Panc1 (cell line): ENCODE measurements at places on chromosomes 13 and 19. TPM values are rescaled to one million over a fixed set of nuclear protein-coding genes. Genes with fewer than 3 reads are reported as not detected.

- DNase-seq: no peak
Measured at GRCh38 chr13:109087916-109088623, 458.7 kb downstream of the MYO16 start.

GRCh38 chr19:12425888-12426274, 14.9 kb downstream of the ZNF443 start:
- no peak for DNase-seq

- no peak for DNase-seq
Measured at GRCh38 chr19:38769635-38770211, 3.6 kb downstream of the LGALS7 start.

DNA sequence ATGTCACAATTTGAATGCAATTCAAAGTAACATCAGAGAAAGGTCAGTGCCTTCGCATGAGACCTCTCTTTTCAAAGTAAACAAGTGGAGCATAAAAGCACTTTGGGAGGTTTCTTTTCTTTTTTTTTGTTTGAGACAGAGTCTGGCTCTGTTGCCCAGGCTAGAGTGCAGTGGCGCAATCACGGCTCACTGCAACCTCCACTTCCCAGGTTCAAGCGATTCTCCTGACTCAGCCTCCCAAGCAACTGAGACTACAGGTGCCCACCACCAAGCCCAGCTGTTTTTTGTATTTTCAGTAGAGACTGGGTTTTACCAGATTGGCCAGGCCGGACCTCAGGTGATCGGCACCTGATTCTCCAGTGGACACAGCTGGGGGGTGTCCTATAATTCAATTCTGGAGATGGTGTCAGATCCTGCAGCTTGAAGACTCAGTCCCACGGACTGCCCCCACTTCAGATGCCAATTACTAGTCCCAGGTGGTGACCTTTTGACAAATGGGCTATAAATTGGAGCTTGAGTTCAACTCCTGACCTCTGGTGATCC, 57.6 kb downstream of the RGCC start:
- no peak for DNase-seq

DNA sequence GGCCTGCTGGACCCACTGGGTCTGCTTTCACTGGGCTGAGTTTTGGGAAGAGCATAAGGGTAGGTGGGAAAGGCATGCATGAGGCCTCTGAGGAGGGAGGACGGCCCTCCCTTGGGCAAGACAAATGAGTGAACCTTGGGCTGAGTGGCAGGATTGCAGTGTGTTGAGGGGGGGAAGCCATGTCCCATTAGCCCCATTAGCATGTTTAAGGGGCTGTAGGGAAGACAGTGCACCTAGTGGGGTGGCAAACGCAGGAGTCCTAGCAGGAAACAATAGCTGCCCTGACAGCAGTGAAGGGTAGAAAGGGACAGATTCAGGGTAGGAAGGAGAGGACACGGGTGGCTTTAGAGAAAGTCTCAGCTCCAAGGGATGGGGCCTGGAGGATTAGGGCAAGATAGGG, 3.1 kb upstream of the ZBTB45 start:
- DNase-seq: no peak

DNA sequence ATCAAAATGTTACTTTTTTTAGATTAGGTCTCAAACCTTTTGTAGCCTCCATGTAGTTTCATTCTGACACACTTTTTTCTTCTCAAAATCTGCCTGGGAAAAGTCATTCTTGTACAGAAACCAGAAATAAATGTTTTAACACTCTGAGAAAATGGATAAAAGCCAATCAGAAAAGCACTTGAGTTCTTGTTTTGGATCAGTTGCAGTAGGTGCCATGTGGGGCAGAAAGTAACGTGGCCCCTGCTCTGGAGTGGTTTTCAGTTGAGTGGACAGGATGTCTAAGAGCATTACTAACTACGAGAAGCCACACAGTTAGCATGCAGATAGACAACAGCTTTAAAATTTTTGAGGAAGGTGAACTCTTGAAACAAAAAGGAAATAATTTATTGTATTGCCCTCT, 19.1 kb downstream of the GPR183 start:
- no peak for DNase-seq

GRCh38 chr19:46954502-46954992, 65.1 kb upstream of the NPAS1 start:
- DNase-seq: no peak

- no peak for DNase-seq
Measured at GRCh38 chr19:43779820-43780219, 953 bp downstream of the KCNN4 start.

DNA sequence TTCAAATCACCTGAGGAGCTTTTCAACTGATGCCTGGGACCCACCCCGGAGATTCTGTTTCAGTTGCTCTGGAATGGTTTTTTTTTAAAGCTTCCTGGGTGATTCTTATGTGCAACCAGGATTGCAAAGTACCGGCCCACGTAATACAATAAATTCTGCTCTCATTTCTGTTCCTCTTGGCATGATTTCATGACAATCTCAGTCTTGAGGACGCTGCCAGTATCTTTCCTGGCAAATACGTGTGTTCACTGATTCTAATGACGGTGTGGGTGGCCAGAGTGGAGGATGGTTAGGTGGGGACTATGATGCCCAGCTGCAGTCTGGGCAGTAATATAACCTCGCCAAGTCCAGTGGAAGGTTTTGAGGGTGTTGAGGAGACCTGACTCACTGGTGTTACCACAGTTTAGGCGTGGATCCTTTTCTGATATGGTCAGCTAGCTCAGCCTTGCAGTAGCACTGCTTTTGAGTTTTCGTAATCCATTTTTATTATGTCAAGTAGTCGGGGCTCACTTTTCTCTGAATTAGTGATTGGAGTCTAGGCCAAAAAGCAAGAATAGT, 49.4 kb downstream of the FAM124A start:
- DNase-seq: no peak

DNA sequence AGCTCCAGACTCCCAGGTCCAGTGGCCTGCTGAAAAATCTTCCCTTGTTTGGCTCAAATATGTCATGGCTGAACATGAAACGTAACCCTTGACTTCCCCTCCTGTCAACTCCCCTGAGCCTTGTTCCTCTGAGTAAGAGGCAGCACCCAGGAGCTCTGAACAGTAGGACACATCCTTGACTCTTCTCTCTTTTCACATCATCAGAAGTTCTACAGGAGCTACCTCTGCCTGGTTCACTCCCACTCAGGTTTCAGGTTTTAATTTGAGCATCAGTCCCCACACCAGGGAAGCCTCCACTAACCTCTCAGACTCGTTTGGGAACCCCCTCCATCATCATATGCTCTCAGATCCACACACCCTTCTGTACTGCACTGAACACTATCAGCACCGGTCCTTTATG, 30.3 kb downstream of the ZNF823 start:
- no peak for DNase-seq

GRCh38 chr19:27748551-27749152, 1464.3 kb downstream of the UQCRFS1 start:
- DNase-seq: no peak

DNA sequence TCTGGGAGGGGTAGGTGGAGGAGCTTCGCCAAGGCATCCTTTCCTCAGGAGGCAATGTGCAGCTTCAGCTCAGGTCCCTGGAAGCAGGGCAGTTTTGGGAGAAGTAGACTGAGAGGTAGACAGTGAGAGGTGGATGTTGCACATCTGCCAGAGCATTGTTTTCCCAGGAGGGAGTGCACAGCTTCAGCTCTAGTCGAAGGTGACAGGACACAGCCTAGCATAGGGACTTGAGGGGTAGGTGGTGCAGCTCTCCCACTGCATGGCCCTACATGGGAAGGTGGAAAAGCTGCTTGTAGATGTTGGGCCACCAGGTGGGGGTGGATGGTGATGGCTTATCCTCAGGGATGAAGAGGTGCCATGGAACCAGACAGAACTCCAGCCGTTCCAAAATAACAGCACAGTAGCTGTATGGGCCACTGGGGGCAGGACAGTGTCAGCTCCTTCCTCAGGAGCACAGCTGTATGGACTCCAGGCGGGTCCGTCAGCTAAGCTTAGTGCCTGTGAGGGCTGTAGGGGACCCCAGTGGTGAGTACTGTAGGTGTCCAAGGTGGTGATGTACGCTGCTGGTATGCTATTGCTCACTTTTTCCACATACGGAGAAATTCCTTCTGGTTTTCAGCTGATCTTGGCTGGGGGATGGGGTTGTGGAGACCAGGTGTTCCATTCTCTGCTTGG, 17.4 kb upstream of the ZNF543 start:
- no peak for DNase-seq

DNA sequence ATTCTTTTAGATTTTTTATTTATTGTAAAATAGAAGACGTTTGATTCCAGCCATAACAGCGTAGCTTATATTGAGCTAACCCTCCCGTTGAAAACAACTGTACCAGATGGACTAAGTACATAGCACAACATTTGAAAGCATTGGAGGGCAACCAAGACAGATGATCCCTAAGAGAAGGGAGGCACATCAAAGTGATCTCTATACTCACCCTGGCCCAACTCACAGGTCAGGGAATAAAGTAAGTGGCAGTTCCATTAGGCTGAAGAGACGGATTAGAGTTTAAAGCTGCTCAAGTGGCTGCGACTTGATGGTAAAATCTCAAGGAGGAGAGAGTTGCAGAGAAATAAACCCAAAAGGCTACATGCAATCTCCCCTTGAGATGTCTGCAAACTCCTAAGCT, 65.1 kb upstream of the ITM2B start:
- DNase-seq: no peak

DNA sequence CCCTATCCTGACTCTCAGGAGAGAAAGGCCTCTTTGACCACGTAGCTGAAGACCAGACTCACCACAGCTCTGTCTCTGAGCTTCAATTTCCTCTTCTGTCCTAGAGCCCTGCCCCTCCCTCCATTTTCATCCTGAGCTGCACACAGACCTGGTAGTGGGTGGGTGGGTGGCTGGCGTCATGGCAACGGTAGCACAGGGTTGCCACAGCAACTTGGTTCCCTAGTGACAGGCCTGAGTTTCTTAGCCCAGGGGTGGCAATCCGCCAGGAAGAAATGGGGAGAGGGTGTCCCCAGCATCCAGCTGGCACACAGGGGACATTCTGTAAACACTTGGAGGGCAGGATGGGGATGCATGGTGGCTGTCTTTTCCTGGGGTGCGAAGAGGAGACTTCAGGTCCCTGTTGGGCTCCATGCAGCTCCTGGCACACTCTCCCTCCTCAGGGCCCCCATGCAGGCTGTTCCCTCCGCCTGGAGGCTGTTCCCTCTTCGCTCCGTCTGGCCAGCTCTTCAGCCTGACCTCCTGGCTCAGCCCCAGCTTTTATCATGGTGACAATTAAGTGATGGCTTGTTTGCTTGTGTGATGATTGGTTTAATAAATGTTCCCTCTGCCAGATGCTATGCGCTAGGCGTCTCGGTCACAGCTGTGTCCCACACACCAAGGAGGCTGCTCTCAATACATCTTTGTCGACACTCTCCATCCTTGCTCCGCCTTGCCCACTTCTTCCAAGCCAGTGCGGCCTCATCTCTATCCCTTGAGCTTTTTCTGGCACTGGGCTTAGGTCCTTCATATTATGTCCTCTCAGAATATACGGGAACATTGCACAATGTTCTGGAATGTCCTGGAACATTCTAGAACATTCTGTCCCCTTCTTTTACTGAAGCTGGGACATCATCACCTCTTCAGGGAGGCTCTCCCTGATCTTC, 7.4 kb upstream of the KLHL26 start:
- no peak for DNase-seq

DNA sequence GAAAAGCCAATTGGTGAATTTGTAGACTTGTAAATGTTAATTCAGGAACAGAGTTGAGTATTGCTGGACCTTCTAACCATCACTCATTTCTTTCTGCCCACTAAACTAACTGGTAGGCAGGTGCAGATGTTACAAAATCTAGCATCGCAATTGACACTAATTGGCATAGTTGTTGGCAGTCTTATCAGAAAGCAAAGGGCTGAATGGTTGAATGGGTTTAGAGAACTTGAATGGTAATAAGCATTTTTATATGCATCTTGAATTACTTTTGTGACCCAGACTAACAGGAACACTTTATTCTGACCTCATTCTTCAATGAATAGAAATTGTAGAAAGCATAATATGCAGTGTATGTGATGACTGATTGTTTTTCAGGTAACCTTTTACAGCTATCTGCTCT, 189.1 kb downstream of the GGACT start:
- no peak for DNase-seq

- no peak for DNase-seq
Measured at GRCh38 chr13:98289339-98289945, 112.4 kb upstream of the RNF113B start.

DNA sequence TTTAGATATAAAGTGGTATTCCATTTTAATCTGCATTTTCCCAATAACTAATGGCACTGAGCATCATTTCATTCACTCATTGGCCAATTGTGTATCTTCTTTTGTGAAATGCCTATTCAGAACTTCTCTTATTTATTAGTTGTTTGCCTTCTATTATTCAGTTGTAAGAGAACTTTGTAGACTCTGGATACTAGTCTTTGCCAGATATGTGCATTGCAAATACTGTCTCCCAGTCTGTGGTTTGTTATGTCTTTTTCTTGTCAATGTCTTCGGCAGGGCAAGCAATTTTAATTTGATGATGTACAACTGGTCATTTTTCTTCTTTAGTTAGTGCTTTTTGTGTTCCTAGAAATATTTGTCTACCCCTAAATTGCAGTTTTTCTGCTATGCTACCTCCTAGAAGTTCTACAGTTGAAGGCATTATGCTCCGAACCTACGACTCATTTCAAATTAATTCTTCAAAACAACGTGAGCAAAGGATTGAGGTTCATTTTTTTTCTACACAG, 115.9 kb downstream of the TSHZ3 start:
- no peak for DNase-seq

DNA sequence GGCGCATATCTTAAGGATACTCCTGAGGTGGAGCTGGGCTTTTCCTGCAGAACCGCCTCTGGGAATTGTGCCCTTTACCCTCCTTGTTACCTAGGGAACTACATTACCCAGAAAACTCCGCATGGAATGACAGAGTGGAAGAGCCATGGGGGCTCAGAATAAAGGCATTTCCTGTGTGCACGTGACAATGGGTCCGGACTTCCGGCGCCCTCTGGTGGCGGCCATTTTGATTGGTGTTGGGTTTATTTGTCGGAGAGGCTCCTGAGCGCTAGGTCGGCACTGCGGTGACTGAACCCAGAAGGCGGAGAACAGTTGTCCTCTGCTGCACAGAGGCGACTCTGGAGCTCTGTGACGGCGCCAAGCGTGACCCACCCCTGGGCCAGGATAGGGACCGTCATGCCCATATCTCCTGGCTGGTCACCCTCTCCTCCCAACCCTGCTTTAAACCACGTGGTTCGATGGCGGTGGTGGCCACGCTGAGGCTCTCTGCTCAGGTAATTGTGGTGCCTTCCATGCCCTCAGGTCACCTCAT, at the start of gene ZNF587B:
Gene ZNF587B (plus strand): TSS at position 229 of the 532 bp plus-strand sequence. CDS start 230 bp downstream, at position 459.
- DNase-seq: no peak

CALR3 gene
- total RNA-seq: not detected

SULT2B1 gene
- 3.6 TPM for total RNA-seq

KIR3DL2 gene
- total RNA-seq: not detected

OPA3 gene
- total RNA-seq: 20.3 TPM

CEACAM1 gene
- total RNA-seq: 2.4 TPM

ZNF154 gene
- total RNA-seq: not detected

VSIG10L gene
- total RNA-seq: 3.3 TPM

ZNF71 gene
- total RNA-seq: 6.3 TPM

ZNF90 gene
- total RNA-seq: 7.5 TPM

ODAD3 gene
- total RNA-seq: 1.9 TPM

ERICH6B gene
- total RNA-seq: not detected

OVOL3 gene
- 0.44 TPM for total RNA-seq
